Fibroblast of skin of right quadriceps (primary cell): ENCODE measurements at places on chromosomes 11 and 22.

DNA sequence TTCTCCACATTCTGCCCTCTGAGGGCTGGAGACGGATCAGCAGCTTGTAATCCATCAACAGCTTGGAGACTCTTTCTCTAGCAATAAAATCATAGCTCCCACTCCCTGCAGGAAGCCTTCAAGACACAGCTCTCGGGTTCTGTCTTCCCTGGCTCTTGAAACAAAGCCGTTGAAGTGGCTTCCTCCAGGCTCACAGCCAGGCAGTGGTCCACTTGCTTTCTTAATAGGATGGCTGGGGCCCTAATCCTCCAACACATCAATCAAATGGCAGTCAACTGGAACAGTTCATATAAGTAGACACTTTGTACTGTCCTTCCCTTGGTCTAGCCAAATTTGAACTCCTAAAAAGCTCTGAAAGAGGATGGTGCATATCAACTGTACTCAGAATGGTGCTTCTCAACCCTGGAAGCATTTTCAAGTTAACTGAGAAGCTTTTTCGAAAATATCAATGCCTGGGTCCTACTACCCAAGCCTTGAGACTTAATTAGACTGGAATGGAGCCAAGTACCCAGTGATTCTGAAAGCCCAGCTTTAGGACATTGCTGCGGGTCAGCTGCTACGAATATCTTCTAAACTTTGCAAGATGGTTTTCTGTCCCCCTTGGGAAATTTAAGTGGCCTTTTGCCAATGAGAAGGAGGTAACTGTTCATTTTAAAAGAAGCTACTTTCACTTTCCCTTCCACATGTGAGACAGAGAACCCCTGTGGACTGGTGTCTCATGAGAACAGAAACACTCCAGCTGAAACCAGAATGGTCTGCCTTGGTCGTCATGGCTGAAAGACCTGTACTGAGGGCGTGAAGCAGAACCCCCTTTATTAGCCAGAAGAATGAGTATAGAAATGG lies 74.7 kb downstream of the SC5D start:
- DNase-seq, result peak; percentile 3

GRCh38 chr11:24623121-24623520 lies 126.3 kb downstream of the LUZP2 start:
- peak; percentile 62 for DNase-seq

- no peak for DNase-seq
These were observed 7.3 kb downstream of the NF2 start for GRCh38 chr22:29610780-29611179.

- DNase-seq, result no peak
These were observed 7.6 kb downstream of the TMPRSS5 start for GRCh38 chr11:113698515-113698914.

DNA sequence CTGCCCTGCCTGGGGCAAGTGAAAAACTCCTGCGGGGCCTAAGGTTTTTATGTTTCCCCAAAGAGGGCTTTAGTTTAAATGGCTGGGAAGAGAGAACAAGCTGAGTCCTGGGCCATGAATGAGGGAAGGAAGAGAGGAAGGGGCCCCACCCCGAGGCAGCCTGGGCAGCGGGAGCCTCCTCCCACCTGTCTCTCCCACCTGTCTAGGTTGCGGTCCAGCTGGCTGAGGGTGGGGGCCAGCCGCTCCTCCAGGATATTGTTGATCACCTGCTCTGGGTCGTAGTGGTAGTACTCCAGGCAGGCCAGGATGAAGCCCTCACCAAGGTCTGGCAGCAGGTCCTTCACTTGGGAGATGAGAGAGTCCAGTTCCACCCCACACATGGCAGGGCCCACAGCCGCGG lies 34.6 kb downstream of the UQCR10 start:
- no peak for DNase-seq

- DNase-seq, result peak; percentile 90
These were observed 1.2 kb upstream of the CCDC86 start for GRCh38 chr11:60840470-60841430.

DNA sequence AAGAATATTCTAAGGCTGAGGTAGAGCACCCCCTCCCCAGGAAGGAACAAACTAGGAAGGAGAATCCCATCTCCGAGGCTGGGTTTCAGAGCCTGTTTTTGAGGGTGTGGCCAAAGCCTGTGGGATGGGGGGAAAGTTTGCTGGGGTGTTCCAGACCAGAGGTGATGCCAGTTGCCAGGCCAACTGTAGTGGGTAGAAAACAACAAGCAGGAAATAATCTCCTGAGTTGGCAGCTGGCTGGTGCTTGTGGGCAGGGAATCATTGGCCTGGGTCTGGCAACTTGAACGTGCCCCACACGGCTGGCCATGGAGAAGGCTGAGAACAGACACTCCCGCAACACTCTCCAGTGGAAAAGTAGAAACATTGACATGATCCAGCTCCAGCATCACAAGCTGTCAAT lies 385.6 kb downstream of the ETS1 start:
- DNase-seq, result no peak

DNA sequence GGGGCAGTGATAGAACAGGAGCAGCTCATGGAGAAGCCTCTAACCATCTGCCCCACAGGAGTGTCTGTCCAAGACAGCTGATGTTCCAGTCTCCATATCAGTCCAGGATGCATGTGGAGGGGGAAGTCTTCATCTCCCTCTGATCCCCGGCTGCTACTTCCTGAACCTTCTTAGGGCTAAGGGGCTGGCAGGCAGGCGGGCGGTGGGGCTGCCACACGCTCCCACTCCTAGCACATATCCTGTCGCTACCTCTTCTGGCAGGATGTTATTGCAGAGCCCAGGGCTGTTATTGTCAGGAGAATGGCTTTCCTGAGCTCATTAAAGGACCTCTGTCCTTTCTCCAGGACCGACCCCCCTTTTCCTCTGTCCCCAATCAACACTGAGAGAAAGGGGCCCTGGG lies 25.4 kb downstream of the LRRC55 start:
- DNase-seq, result no peak

GRCh38 chr11:33373636-33374035 lies 116.5 kb downstream of the HIPK3 start:
- no peak for DNase-seq

DNA sequence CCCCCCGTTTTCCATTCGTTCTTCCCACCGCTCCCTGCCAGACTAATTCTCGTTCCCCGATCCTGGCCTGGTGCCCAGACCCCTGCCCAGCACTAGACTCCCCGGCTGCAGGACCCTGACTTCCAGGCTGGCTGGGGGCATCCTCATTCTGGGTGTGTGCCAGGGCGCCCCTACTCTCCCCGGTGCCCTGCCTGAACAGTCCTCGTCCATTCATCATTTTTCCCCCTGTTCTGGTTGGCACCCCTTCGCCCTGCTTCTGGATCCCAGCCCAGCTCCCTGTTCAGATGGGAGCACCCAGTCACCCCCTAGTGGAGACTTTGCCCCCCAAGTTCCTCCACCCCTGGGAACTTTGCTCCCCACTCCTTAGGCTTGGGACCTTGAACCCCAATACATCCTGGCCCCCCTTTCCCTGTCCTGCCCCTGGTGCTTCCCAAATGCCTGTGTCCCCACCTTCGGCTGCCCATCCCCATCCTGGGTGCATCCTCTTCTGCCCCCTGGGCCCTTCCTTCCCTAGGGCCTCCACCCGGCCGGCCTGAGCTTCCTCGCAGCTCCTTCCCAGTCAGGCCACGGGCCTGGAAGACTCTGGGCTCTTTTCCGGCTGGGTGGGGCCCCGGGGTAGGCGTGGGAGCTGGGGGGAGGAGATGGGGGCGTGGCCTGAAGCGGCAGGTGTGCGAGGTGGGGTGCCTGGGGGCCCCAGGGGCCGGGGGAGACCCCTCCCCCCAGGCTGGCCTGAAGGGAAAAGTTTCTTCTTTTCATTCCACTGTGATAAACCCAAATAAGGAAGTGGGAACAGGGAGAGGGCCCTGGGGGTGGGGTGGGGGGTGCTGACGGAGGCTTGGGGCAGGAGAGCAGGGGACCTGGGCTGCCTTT lies 908 bp downstream of the PLCB3 start:
- DNase-seq, result no peak

DNA sequence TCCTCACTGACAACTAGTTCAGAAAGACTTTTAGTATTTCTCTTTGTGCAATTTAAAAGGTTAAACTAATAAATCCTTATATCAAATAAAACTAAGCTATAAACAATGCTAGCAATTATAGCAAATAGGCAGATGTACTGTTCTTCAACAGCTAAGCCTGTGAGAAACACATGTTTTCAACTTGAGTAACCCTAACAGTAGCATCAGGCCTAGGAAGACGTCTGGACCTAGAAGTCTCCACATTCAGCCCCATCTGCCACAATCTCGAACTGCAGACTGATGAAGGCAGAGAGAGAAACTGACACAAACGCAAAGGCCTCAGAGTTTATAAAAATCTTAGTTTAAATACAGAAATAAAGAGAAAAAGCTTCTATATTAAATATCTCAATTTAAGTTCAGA lies 2.5 kb downstream of the ST13 start:
- DNase-seq, result no peak

DNA sequence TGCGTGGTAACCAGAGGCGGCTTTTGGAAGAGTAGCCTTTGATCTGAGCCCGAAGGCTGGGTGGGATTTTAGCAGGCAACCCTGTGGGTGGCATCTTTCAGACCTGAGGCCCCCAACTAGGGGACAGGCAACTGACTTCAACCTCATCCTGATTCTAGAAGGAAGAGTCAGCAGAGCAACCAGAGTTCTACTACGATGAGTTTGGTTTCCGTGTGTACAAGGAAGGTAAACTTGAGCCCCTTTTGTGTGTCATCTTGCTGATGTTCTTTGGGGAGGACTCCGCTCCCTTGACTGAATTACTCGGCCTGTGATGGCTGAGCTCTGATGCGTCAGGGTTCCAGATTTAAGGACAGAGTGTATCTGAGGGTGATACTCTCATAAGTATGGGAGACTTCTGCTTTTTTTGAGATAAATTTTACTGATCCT lies 31.6 kb downstream of the SGSM3 start:
- no peak for DNase-seq

DNA sequence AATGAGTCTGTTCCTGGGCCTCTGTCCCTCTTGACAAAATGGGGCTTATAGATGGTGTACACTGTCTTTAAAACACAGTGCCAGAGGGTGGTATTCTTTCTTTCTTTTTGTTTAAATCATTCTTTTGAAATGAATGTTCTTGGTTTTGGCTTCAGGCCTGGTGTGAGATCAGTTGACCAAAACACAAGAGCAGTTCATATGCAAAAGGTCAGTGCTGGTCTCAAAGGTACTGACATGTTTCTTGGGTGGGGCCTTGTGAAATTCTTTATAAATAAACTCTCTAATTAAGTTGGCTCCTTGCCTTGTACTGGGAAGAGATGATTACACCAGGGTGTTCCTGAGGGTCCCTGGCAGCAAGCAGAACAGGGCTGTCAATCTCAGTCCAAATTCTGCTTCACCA lies 110.0 kb downstream of the FBXO7 start:
- peak; percentile 16 for DNase-seq

DNA sequence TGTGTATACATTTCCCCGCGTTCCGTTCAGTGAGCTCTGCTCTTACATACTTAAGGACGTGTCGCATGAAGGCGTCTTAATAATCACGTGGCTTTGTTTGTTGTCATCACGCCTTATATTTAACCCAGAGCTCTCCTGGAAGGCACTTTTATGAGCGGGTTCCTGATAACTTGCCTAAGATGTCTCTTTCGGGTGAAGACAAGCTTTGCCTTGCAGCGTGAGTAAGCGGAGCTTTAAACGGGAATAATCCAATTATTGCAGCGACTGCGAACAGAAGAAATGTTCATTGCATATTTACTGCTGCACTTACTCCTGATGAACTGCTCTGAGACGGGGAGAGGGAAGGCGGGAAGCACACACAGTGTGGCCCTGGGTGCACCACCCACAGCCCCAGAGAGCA lies 1128.2 kb downstream of the BRD1 start:
- DNase-seq, result no peak

DNA sequence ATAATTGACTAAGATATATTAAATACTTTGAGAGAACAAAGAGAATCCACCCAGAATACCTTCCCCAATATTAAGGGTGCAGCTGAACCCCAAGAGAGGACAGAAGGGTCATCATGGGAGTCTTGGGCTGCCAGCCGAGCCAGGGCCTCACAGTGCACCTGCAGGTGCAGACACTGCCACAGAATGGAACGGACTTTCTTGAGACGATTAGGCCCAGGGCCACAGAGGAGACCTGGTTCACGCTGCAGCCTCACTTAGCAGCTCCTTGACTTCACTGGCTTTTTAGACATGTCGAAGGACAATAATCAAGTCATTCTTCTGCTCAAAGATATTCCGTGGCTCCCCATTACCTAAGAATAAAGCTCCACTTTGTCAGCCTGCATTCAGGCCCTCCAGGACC lies 100.6 kb downstream of the PHF21B start:
- no peak for DNase-seq

DNA sequence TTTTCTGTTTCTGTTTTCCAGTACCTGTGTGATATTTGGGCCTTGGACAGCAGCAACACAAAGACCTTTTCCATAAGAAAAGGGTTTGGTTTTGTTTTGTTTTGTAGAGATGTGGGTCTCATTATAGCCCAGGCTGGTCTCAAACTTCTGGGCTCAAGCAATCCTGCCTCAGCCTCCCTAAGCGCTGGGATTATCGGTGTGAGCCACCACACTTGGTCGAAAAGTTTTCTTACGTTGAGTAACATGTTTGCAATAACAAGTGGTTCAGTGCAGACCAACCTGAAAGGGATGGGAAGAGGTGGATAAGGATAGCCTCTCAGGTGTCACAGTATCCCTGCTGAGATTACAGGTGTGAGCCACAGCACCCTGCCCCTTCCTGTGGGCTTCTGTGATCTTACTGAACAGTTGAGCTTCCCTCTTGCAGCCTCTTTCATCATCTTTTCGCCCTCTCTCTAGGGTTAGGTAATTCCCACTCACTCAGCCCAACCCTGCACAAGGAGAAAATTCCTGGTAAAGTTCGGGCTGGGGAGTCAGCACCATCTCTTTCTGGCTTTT lies 3.5 kb upstream of the MRPL48 start:
- peak; percentile 53 for DNase-seq

- no peak for DNase-seq
These were observed 10.0 kb downstream of the ZNF143 start for GRCh38 chr11:9470765-9471164.

- peak; percentile 39 for DNase-seq
These were observed 27.0 kb downstream of the P4HA3 start for GRCh38 chr11:74284466-74284865.

DNA sequence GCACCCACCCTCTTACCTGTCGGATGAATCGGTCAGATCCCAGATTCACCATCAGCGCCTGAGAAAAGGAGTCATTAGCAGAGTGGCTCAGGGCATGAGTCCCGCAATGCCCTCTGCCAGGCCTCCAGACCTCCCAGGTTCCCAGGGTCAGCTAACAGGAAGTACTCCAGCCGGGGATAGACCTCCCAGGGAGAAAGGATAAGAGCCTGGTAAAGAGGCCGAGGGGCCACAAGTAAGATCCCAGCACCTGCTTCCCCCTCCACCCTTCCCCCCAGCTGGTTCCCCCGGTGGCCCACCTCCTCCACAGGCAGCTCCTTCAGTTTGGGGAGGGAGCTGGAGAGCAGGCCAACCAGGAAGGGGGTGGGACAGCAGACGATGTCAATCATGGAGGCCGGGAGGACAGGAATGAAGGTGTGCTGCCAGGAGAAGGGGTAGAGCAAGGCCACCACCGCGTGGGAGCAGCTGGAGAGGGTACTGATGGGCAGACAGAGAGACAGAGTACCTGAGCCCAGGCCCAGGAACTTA lies 16.4 kb downstream of the RPL27A start:
- no peak for DNase-seq
